ENCODE measurements at places on chromosomes 6 and 20.

- peak; percentile 53 for DNase-seq
These were observed 195.8 kb upstream of the FUT9 start for GRCh38 chr6:95819939-95820338.

DNA sequence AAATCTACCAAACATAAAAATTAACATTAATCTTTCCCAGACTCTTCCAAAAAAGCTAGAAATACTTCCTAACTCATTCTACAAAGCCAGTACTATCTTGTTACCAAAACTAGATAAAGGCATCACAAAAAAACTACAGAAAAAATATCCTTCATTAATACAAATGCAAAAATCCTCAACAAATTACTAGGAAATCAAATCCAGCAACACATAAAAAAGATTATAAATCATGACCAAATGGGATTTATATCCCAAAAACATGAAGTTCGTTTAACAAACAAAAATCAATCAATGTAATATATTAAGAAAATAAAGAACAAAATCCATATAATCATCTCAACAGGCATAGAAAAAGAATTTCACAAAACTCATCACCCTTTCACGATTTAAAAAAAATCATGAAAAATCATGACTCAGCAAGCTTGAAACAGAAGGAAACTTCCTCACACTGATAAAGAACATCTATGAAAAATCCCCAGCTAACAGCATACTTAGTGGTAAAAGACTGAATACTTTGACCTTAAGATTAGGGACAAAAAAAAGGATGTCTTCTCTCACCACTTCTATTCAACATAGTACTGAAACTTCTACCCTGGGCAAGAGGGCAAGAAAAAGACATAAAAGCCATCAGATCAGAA, 43.2 kb downstream of the RANBP9 start:
- DNase-seq: peak; percentile 14

- DNase-seq: no peak
These were observed 387.8 kb downstream of the CD83 start for GRCh38 chr6:14505401-14505800.

GRCh38 chr20:5662769-5663168, 87.4 kb upstream of the SHLD1 start:
- DNase-seq: no peak

- no peak for DNase-seq
These were observed 148.8 kb downstream of the CFAP61 start for GRCh38 chr20:20201124-20201523.

GRCh38 chr6:168793649-168794048, 352.7 kb downstream of the SMOC2 start:
- DNase-seq: no peak

DNA sequence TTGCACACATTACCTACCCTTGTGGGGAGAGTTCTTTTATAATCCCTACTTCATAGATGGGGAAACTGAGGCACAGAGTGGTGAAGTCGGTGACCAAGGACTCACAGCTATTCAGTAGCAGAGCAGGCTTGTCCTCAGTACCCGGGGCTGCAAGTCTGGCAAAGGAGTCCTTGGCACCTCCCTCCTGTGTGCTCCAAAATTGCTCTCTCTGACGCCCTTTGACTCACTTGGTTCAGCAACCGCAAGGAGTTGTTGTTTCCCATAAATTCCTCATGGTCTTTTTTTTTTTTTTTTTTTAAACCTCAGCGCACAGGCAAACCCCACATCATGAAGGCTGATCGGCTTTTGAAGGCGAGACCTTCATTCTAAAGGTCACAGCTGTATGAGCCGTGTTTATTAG, 143.2 kb downstream of the CEBPB start:
- DNase-seq: no peak

DNA sequence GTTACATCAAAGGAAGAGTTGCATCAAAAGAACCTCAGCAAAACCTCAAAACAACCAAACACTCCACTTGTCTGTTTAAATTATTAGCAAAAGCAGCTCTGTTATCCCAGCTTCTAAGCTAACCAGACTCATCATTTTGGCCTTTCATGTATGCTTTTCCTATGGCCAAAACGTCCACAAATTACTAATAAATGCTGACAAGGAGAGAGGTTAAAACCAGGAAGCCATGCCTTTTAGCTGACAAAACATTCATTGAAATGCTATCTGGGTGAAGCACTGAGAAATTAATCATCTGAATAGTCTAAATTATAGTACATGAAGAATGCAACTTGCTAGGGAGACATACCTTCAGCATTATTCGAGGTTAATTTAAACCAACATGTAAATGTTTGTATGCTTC, 80.6 kb downstream of the LAMA2 start:
- DNase-seq: no peak

DNA sequence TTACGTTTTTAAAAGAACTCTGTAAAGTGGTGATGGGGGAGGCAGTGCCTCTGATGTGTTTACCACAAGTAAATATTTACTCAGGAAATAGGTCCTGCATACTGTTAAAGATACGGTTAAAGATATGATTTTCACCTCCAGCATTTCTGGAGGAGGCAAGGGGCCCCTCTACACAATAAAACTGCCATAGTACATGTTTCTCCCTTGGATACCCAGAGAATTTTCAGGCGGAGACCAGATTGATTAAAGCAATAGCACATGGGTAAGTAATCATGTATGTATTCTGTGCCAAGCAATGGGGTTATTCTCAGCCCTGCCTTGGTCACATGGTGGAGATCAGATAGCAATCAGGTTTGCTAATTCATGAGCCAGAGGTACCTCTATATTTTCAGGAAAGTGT, 9.6 kb downstream of the RIPOR2 start:
- DNase-seq: no peak

GRCh38 chr6:25392372-25392771, 113.2 kb downstream of the CARMIL1 start:
- no peak for DNase-seq

DNA sequence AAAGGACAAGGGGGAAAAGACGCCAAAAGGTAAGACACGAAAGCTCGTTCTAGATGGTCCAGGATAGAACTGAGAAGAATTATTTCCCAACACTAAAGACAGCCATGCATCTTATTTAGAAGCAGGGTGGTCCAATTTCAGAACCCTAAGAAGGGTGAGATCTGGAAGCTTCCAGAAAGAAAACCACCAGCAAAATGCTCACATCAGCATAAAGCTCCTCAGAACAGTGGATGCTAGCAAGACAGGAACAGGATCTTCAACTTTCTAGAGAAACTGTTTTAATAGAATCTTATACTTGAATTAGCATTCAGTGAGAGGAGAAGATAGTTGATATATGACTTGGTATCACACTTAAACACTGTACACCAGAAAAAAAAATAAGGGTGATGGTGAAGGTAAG, 101.5 kb downstream of the ZFP64 start:
- no peak for DNase-seq

DNA sequence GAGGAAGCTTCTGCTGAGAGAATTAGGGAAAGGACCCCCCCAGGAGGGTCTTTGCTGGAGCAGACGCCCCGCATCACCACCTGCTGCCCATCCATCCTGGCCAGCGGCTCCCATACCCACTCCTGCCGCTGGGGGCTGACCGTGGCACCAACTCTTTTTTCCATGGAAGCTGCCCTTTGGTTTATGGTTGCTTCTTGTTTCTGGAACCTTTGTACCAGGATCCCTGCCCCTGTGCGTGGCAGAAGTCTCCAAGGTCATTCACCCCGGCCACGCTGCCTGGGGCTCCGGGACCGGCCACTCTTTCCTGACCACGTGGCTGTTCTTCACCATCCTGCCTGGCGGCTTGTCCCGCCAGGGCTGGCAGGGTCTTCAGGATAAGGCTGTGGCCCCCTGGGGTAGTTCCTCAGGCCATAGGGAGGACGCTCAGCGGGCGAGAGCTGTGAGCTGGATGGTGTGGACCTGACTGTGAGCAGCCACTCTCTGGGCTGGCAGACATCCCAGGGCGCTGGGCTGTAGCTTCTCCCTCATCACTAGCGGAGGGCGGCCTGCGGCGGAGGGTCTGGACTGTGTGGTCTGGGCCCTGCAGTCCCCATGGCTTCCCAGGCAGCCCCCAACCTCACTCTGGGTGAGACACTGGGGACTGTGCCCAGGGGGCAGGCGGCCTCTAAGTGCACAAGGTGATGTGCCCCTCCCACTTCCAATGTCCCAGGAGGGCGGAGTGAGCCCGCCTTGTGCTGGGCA, 22.8 kb upstream of the RBBP8NL start:
- DNase-seq: peak; percentile 48

- peak; percentile 73 for DNase-seq
These were observed 3.7 kb upstream of the NEDD9 start for GRCh38 chr6:11236076-11236750.

DNA sequence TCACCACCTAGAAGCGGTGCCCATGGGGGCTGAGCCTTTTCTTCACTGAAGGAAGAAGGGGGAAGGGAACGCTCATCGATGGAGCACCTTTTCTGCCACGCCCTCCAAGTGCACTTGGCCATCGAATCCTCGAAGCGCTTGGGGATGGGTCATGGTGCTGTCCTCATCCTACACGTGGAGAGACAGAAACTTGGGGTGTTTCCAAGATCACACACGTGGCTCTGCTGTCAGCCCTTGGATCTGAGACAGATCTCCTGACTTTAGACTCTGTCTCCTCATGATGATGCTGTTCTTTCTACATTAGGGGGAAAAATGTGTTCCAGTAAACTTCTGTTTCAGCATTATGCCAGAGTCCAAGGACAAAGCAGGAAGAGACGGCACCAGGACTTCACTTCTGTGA, 78.5 kb downstream of the SYNDIG1 start:
- no peak for DNase-seq

DNA sequence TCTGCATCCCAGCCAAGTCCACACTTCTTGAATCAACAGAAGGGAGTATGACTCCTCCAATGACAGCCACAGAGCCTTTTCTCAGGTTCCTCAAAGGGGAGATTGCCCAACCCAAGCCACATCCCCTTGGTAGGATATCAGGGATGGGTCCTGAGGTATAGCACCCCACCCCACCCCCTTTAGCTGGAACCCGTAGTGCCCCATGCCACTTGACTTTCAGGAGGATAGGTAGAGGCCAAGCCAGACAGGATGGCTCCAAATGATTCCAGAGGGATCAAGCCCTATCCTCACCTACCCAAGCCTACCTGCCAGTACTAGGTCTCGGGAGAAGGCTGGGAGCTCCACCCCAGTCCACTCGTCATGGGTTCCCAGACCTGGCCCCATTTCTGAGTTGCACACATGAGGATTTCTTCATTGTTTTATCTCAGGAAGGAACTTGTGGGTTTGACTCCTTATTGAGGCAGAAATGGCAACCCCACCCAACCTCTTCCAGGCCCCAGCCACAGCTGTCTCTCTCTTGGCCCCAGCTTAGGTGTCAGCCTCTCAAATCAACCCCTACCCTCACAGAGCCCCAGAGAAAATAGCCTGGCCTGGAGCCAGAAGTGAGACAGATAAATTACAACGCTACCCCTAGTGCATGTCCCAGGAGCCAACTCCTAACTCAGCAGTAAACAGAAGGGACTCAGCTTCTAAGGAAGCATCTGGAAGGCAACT, 3.6 kb downstream of the CCND3 start:
- DNase-seq: no peak

DNA sequence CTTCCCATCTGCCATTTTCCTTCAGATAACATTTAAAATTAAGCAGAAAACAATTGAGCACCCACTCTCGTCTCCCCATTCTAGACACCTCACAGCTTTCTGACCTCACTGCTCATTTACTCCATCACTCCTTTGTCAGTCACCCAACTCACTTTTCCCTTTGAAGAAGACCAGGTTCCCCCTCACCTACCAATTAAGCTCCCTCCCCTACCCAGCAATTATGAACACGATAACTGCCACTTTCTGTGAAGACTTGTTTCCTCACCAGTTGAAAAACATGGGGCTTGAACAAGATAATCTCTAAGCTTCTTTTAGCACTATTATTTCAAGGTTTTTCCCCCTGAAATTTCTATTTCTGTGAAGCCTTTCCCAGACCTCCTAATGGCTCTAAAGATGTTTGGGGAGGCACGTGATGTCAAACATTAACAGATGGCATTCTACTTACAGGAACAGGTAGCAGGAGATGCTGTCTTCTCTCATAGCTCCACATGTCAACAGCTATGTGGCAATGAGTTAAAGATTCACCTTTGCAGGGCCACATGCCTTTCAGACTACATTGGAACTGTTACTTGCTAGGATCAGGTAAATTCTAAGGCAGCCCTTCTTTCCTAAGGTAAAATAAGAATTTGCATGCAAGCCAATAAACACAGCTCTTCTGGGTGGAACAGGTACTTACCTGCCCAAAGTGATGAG, 24.8 kb upstream of the SLA2 start:
- no peak for DNase-seq

- no peak for DNase-seq
These were observed 14.3 kb upstream of the TXNDC5 start for GRCh38 chr6:7924867-7925266.

DNA sequence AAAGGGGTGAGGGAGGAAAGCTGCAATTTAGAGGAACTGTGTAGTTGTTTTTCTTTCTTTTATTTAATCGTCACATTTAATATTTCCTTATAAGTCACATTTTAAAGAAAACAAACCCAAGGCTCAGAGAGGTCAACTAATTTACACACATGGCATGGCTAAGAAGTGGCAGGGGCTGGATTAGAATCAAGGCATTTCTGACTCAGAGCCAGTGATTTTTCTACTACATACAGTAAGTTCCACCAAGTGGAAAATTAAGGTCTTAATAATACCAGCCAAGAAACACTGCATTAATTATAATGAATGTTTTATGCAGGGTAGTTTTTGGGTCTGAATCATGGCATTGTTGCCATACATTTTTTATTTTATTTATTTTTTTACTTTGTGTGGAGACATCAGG, 607.7 kb upstream of the CITED2 start:
- DNase-seq: no peak

GRCh38 chr6:84415517-84415916, 188.1 kb upstream of the CEP162 start:
- no peak for DNase-seq

DNA sequence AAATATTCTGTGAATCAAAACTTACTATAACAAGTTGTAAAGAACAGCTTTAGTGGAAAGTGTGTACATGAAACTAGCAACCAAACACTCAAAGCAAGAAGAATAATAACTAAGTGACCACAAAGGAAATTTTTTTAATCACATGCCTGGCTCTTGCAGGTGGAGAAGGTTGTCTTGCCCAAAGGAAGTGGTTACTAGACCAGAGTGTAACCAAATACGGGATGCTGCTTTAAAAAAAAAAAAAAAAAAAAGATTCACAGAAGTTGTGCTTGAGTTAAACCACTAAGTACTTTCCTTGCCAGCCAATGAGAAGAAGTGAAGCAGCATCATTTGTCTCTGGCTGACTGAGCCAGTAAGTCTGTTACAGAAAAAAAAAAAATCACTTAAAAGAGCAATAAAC, 19.1 kb upstream of the HLA-DQB1 start:
- DNase-seq: peak; percentile 76

GRCh38 chr6:30554962-30555815, 1.1 kb downstream of the GNL1 start:
- peak; percentile 17 for DNase-seq

DNA sequence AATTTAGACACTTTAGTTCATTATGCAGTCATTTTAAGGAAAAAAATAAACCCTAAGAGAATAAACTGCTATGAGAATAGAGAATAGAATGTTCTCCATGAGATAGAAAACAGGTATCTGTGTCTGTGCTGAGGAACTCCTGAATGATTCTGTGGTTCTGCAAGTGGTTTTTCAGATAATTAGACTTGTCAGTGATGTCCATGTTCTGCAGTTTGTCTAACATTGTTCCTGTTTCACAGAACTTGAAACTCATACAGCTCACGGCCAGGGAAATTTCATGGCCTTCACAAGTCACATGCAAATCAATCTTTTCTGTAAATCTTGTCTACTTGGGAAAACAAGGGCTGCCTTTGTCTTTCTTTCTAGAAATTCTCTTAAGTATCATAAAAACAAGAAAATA, 73.4 kb upstream of the HMGCLL1 start:
- DNase-seq: no peak

Data from SK-MEL-5 (cell line).